Ecto neural progenitor cell (in vitro differentiated cells): ENCODE measurements at places on chromosomes 2 and 18.

DNA sequence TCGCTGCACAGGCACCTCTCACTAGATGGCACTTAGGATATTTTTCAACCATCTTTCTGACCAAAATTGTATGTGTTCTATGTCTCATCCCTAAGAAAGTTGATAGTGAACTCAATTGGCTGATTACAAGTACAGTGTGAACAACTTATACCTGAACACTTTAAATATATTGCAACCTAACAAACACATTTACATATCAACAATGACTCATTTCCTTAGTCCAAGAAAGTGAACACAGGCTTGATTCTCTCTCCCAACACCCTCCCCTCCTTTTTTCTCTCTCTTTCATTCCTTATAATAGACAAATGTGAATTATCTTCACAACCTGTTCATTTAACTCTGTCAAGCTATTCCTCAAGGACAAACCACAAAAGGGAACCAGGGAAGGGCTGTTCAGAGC is 192.0 kb downstream of the SLC8A1 start:
- no peak for DNase-seq

GRCh38 chr2:142174176-142174575 is 43.4 kb upstream of the LRP1B start:
- no peak for DNase-seq

DNA sequence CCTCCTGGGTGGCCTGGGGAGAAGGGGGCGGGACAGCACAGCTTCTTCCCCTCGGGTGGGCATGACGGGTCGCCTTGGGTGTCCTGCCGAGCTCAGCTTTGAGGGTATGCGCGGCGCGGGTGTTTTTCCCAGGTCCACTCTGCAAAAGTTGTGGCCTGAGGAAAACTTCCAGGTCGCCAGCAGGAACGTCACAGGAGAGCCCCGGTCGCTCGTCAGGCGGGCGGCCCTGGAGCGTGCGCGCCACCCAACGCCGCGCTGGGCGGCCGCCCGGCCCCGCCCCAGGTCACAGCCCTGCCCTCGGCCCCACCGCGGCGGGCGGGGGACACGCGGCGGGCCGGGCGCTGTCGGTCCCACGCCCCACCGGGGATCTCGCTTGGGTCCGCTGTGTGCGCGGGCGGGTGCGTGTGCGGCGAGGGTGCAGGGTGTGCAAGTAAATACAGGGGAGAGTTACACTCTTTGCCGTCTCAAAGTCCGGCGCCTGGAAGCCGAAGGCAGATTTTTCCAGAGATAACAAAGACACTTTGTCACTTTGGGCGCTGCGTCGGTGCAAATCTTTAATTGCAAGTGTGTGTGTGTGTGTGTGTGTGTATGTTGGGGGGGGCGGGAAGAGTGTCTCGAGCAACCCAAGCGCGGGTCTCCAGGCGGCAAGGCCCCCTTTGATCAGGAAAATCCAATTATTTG is 616 bp upstream of the SP5 start:
- DNase-seq: peak; percentile 80

DNA sequence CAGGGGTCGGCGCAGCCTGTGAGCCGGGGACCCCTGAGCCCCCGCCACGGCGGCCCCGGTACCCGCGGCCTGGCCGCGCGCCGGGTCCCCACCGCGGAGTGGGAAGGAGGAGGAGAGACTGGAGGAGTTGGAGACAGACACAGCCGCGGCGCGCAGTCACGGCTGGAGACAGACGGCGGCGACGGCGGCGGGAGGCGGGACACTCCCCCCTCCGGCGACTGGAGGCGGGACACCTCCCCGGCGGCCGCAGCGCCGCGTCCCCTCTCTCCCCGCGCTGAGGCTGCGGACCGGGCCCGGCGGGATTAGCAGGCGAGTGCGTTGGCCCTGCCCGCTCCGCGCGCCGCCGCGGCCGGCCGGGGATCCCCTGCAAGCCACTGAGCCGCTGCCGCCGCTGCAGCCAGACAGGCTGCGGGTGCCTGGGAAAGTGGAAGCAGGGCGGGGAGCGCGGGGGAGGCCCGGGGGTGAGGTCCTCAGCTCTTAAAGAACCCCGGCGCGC is 1.0 kb upstream of the LDLRAD4 start:
- DNase-seq: peak; percentile 78

GRCh38 chr2:188527581-188527993 is 235.9 kb downstream of the GULP1 start:
- no peak for DNase-seq

- no peak for DNase-seq
Measured at GRCh38 chr2:84991404-84992160, 20.6 kb downstream of the KCMF1 start.

DNA sequence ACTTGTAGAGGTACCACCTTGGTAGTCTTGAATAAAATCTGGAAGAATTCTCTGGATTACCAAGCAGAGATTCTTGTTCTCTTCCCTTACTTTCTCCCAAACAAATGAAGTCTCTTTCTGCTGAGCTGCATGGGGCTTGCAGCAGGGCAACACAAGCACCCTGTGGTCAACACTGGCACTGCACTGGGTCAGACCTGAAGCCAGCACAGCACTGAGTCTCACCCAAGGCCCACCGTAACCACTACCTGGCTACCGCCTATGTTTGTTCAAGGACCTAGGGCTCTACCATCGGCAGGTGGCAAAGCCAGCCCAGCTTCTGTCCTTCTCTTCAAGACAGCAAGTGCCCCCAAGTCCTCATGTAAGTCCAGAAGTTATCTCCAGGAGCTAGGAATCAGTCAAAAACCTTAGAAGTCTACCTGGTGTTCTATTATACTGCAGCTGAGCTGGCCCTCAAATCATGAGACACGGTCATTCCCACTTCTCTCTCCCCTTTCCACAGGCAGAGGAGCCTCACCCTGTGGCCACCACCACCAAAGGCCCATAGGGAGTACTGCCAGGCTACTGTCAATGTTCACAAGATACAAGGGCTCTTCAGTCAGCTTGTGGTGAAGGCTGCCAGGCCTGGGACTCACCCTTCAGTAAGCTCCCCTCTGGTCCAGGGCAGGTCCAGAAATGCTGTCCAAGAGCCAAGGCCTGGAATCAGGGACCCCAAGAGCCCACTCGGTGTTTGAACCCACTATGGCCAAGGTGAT is 18.4 kb downstream of the VPS54 start:
- no peak for DNase-seq

DNA sequence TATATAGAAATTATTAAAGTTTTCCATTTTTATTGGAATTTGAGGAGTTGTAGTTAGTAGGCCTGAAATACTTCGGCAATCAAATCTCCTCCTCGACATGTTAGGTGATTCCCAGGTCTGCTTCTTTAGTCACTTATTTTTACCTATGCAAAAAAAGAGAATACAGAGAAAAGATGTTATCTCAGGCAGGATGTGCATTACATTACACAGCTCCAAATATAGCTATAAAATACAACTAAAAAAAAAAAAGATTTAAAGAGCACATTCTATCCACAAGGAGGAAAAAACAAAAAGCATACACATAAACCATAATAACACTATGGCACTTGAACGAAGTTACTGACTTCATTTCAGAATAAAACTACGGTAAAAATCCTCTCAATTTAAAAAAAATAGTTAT is 8.1 kb downstream of the STK17B start:
- no peak for DNase-seq

GRCh38 chr2:97995026-97995733 is 568 bp downstream of the TMEM131 start:
- no peak for DNase-seq

GRCh38 chr2:239685965-239686364 is 285.1 kb upstream of the HDAC4 start:
- no peak for DNase-seq

DNA sequence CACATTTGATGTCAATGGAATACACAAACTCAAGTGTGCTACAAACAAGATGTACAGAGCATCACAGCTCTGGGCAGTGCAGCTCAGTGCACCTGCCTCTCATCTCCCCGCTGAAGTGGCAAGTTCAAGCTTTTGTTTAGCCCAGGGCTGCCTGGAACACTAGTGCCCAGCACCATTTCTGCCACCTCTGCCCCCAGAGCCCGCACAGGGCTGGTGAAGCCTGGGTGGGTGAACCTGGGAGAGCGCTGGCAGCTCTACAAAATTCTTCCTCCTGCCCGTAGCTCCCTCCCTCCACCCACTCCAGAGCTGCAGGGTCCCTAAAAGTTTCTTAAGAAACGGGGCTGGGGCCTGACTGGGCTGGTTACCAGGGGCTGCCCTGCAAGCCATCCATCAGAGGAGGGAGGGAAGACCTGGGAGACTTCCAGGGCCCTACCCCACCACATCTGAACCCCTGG is 1.5 kb downstream of the HES6 start:
- DNase-seq: no peak
